NCI-H774 (cell line): ENCODE measurements at places on chromosomes 3 and 15.
A peak's percentile ranks its signal among the peaks of the same experiment; 100 is the strongest.

GRCh38 chr15:42048821-42049200 lies 28.0 kb upstream of the PLA2G4E start:
- DNase-seq, result no peak

- no peak for DNase-seq
Measured at GRCh38 chr15:39581242-39581792, 438 bp downstream of the THBS1 start.

GRCh38 chr15:75452364-75452864 lies 924 bp upstream of the SIN3A start:
- peak; percentile 49 for DNase-seq

DNA sequence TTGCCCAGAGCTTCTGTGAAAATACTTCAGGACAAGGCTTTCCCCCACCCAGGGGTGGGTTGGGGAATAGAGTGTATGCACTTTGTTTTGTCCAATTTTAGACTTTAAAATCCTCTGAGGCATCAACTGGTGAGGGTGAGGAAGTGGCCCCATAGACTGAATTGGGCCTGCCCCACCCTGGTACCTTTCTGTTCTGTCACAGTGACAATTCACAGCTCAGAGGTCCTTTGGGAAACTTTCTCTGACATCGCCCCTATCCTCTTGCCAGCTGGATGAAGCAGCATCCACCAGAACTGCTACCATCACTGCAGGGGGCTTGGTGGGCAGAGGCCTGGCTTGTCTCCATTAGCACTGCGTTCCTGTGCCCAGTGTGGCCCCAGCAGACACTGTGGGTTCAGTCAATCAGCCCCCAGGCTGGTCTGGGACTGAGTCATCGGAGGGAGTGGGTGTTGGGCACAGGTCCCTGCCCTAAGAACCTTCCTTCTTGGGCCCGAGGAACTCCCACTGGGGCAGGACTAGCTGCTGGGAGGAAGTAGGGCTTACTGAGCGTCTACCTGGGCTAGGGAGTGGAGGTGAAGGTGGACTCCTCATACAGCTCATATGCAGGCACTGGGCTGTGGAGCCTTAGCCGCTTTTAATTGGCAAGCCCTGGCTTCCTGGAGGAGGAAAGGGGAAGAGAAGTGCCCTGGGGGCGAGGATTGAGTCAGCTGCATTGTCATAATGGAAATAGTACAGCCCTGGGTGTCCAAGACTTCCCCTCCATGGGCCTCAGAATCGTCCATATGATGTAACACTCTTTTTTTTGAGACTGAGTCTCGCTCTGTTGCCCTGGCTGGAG lies 1.5 kb upstream of the PPM1M start:
- no peak for DNase-seq

DNA sequence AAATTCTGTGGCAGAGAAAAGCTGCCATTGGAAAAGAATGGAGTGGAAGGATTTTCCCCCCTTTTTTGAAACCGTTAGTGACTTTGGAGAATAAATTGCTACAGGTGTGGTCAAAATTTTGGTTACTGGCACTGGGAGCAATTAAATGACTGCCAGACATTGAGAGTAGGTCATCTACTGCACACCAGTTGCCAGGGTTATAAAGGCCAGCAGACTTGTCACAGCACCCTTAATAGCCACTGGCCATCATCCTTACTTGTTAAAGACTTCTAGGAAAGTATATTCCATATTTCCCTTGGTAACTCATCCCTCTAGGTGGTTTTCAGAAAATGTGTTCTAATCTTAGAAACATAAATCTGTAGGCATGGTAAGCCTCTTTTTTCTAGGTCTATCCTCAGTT lies 8.0 kb downstream of the PIK3CA start:
- no peak for DNase-seq

GRCh38 chr15:91055548-91056331 lies 33.3 kb upstream of the VPS33B start:
- peak; percentile 79 for DNase-seq

- DNase-seq, result no peak
Measured at GRCh38 chr3:127914584-127914983, 448 bp upstream of the KBTBD12 start.

DNA sequence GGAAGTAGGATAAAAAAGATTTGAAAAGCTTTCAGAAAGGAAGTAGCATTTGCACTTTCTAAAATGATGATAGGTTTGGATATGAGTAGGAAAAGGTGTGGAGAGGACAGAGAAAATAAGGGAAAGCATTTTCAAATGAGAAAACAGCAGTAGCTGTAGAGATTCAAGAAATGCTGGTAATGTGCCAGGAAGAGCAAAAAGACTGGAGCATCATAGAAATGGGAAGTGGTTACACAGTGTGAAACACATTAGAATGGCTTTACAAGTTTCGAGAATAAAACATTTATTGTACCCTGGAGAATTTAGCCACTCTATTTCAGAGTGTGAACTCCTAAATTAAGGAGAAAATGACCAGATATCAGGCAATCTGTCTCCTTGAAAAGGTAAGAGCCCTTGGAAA lies 108.3 kb upstream of the CHL1 start:
- no peak for DNase-seq

DNA sequence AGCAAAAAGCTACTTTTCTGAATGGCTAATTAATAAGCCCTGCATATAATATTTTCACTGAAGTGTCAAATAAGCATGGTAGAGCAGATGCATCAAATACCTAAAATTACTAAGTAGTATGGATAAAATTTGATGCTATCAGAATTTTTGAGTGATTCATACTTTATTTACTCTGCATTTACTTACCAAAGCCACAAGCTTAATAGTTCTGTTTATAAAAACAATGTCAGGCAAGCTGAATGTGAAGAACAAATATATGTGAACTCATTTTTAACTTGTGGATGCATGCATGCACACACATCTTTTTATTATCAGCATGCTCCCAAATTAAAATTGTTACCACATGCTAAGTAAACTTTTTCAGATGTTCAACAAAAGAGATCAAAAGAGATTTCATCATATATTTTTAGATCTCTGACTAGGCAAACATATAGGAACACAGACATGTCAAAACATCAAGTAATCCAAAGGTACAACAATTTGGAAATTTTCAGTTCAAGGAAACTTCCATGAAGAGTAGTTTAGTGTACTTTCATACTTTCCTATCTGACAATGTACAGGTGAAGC lies 969.4 kb downstream of the ROBO1 start:
- DNase-seq, result no peak

DNA sequence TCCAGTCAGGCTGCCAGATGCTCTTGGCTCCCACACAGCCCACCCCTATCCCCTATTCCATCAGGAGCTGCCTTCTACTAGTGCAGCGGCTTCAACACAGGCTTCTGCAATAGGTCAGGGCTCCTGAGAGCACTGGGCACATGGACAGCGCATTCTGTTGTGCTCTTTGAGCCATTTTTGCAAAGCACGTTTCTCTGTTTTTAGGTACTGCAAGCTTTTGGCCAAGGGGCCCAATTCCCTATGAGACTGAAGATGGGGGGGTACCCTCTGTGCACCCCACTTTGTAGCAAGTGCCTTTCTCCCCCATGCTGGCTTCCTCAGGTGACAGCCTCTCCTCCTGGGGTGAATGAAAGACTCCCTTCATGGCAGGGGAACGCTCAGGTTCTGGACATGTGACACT lies 31.2 kb downstream of the CHDH start:
- no peak for DNase-seq

- no peak for DNase-seq
Measured at GRCh38 chr3:28617821-28618220, 269.2 kb upstream of the AZI2 start.

GRCh38 chr15:52749258-52749657 lies 40.9 kb downstream of the ONECUT1 start:
- DNase-seq, result no peak

- DNase-seq, result no peak
Measured at GRCh38 chr3:187497052-187497451, 128.9 kb downstream of the RTP4 start.

DNA sequence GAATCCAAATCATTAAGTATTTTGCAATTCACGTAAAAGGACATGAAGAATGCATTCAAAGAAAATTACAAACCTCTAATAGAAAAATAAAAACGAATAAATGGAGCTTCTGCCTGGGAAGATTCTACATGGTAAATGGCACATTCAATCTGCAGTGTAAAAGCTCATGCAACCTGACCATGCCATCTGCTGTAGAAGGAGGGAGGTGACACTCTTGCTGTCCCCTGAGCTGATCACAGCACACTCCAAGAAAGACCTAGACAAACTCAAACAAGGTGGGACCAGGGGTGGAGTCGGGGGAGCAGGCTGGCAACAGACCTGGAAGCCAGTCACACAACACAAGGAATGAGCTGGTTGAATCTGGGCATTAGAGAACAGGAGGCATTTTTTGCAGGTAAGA lies 101.8 kb downstream of the BDH1 start:
- no peak for DNase-seq

GRCh38 chr3:72224804-72225509 lies 440.0 kb upstream of the PROK2 start:
- DNase-seq, result no peak

DNA sequence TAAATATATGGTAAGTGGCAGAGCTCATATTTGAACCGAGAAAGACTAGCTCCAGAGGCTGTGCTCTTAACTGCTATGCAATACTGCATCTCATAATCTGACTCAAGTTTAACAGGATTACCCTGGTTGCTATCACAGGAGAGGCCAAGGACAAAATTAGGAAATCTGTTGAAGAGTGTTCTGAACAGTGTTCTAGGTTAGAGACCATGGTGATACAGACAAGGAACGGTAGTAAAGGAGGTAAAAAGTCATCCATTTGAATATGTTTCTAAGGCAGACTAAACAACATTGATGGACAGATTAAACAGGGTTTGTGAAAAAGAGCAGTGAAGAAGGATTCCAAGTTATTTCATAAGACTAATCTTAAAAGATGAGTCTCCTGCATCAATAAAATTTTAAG lies 22.1 kb downstream of the PLOD2 start:
- no peak for DNase-seq

DNA sequence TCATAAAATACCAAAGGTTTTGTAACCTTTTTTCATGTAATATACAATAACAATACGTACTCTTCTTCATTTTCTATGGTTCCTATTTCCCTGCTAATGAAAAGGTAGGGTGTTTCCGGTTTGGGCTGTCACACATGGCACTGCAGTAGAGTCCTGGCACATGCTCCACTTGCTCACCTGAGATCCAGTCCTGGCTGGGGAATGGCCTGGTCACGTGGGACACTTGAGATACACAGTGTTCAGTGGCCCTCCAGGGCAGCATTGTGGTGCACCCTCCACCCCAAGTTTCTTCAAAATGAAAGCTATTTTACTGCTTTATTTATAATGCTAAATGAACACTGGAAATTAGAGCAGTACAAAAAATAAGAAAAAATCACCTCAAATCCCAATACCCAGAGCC lies 23.2 kb downstream of the MRPS25 start:
- no peak for DNase-seq

- no peak for DNase-seq
Measured at GRCh38 chr3:48984663-48985062, 5.4 kb upstream of the P4HTM start.

GRCh38 chr3:69542805-69543429 lies 157.0 kb upstream of the FRMD4B start:
- DNase-seq, result no peak

GRCh38 chr15:96346409-96346970 lies 16.0 kb downstream of the NR2F2 start:
- DNase-seq, result no peak

GRCh38 chr15:79602731-79603130 lies 170.6 kb downstream of the MINAR1 start:
- DNase-seq, result no peak

- no peak for DNase-seq
Measured at GRCh38 chr15:68469162-68470048, 37.4 kb upstream of the ITGA11 start.

- DNase-seq, result no peak
Measured at GRCh38 chr15:39881790-39882189, 38.3 kb downstream of the GPR176 start.

- no peak for DNase-seq
Measured at GRCh38 chr3:123018683-123019082, 8.9 kb downstream of the SEMA5B start.

GRCh38 chr3:187610981-187611511 lies 59.1 kb downstream of the SST start:
- DNase-seq, result no peak

GRCh38 chr15:91237445-91237844 lies 137.4 kb downstream of the SV2B start:
- no peak for DNase-seq
